ENCODE measurements at places on chromosomes 12 and 14. TPM values are rescaled to one million over a fixed set of nuclear protein-coding genes. Genes with fewer than 3 reads are reported as not detected.

The GPRC5D gene
- 0.46 TPM for total RNA-seq

The ARHGEF25 gene
- total RNA-seq, result 1.4 TPM

The ADAMTS20 gene
- total RNA-seq, result not detected

The CFAP54 gene
- 0.33 TPM for total RNA-seq

The TGM1 gene
- total RNA-seq, result 3.7 TPM

The FERMT2 gene
- total RNA-seq, result 3.8 TPM

The CLEC7A gene
- total RNA-seq, result not detected

DNA sequence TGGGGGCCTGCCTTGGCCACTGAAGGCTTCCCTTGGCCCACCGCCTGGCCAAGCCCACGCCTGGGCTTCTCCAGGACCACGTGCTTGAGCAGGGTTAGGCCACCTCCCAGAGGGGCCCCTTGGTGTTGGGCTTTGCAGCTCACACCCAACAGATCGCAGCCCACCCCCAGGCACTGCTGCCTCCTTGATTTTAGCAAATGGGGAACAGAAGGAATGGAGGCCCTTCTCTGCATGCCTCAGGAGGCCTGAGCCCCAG lies 23.3 kb downstream of the RAB35 start:
- no peak for DNase-seq

- DNase-seq, result no peak
Measured at GRCh38 chr12:110896559-110896958, 23.8 kb downstream of the MYL2 start.

DNA sequence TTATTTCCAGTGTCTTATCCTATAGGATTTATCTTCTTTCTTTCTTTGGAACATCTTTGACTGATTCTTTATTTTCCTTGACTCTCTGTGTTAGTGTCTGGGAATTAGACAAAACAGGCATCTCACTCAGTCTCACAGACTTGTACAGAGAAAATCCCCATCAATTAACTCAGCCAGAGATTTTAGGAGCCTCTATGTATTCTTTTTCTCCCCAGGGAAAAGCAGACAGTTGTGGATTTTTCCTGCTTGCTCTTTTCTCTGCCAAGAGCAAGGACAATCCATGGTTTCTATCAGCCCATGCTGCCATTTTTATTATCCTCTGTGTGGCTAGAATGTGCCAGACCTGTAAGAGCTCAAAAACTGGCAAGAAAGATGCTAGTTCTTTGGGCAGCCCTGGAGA lies 595.1 kb downstream of the SNAPC1 start:
- DNase-seq, result no peak

DNA sequence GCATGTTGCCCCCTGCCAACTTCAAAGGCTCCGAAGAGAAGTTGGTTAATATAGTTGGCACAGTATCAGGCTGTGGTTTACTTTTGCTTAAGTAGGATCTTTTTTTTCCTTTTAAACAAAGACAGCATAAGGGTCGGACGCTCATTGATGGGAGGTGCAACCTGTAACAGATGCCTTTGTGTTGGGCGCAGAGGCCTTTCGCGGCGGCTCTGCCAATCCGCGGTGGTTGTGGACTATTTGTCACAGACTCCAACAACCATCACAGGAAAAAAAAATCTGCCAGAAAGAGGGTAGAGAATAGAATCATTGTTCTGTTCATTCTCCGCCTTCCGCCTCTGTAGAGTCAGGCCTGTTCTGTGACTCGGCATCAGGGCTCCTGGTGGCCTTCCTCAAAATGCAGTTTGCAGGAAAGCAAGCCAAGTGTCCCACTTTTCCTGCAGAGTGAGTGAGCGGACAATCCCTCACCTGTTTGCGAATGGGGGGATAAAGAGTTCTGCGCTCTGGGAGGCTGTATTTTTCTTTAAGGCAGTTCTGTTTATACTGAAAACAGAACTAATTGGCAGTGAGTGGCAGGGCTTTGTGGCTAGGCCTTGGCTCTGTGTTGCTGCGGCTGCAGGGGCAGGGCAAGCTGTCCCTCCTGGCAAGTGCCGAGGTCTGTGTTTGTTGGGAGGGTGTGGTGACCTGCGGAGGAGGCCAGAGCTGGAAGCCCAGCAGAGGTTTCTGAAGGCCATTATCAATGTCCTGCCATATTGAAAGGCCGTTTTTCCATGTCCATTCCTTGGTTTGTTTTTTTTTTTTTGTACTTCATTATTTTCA lies 83.0 kb upstream of the PIWIL1 start:
- no peak for DNase-seq

- no peak for DNase-seq
Measured at GRCh38 chr12:43336962-43337555, 214.9 kb downstream of the ADAMTS20 start.

DNA sequence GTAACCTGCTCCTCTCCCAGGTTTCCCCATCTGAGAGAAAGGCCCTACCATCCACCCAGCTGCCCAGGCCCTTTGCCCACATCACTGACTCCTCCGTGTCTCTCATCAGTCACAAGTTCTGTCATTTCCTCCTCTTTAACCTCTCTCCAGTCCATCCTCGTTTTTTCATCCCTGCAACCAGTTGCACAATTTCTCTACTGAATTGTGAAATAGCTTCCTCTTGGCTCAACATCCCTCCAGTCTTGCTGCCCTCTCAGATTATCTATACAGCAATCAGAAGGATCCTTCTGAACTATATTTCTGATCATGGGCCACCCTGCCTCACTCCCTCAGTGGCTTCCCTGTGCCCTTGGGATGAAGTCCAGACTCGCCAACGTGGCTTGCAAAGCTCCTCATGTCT lies 6.8 kb downstream of the FAM161B start:
- DNase-seq, result no peak

DNA sequence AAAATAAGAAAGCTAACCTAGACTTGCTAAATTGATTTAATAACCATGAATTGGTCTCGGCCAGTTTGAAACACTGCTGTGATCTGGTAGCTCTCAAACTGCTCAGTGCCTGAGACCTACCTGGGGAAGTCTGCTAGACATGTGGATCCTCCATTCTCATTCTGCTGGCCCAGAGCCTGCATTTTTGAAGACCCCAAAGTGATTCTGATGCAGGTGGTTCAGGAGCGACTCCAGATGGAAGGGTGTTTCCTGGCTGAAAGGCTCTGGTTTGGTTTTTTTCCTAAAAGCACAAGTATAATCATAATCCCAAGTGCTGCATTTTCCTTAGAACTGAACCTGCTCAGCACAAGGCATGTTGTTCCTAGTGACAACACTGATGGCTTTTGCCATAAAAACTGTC lies 159.5 kb downstream of the ZNF664 start:
- no peak for DNase-seq

DNA sequence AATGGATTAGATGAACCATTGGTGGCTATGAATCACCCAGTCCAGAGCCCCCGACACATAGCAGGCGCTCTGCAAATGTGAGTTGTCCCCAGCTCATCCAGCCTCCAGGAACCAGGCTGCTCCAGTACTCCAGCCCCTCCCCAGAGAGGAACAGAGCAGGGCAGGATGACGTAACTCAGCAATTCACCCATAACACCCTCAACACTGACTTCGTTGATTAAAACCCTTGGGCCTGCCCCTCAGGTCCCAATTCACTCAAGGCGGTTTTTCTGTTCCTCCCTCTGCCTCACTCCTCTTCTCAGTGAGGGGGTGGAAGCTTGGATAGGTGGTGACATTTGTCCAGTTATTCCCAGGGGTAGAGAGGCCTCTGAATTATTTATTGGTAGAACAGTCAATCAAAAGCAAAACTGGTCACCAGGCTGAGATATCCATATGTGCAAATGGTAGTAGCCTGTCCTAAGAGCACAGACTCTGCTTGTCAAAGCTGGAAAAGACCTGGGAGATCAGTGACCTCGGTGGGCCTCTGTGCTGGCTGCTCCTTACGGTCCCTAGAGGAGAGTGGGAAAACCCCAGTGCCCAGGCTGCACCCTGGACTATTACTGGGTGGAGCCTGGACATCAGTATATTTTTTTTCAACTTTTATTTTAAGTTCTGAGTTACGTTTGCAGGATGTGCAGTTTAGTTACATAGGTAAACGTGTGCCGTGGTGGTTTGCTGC lies 97.0 kb downstream of the CMKLR1 start:
- DNase-seq, result no peak
